ENCODE measurements at places on chromosomes 13 and 19. TPM values are rescaled to one million over a fixed set of nuclear protein-coding genes. Genes with fewer than 3 reads are reported as not detected.

NLRP4 gene
- total RNA-seq = not detected

KLK6 gene
- not detected for total RNA-seq

KLK15 gene
- total RNA-seq = not detected

IFI30 gene
- 54.1 TPM for total RNA-seq

CACNG7 gene
- total RNA-seq = not detected

SMIM44 gene
- total RNA-seq = not detected

ARL11 gene
- 2.3 TPM for total RNA-seq

TMEM145 gene
- total RNA-seq = not detected

ZNF570 gene
- 6.1 TPM for total RNA-seq

DNA sequence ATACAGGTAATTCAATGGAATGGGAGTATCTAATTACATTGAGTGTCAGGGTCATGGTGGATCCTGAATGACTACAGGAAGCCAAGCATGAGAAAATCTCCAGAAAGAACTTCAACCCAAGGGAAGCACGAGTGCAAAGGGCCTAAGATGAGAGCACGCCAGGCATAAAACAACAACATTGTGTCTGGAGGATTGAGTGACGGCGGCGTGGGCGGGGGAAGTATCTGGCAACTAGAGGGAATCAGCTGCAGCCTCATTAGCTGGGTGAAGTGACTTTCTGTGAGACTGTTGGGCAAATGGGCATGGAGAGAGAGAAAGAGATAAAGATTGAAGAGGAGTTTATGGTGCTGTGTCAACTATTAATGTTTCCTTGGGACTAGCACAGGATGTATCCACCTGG is 194.3 kb downstream of the GPC6 start:
- no peak for DNase-seq

DNA sequence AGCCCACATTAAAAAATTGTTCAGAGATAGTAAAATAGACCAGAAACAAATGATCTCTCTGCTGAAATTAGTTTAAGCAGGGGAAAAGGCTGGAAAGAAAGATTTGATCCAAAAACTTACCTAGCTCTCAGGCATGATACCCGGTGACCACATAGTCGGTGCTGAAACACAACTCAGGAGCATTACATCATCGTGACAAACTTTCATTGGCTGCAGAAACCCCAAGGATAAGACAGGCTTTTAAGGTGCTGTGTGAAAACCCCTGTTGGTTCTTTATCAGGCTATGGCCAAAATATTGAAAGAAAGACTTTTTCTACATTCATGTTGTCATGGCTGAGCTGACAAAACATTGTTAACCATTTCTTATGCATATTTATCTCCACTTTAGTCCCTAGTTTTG is 171.7 kb upstream of the KLF12 start:
- no peak for DNase-seq

DNA sequence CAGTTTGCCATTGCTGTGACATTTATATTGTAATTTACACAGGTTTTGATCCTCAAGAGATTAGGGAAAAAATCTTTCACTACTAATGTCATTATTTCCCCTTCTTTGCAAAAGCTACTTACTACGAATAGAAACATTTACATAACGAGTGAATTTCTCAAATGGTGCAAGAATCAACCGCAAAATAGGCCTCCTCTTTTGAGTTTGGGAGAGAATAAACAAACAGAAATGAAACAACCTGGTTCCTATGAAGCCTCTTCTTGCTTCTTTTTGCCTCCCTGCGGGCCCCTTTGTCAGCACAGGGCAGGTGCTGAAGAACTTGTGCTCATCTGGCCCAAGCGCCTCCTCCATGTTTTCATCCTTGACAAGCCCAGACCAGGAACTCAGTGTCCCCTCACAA is 10.1 kb upstream of the GJA3 start:
- DNase-seq = no peak

DNA sequence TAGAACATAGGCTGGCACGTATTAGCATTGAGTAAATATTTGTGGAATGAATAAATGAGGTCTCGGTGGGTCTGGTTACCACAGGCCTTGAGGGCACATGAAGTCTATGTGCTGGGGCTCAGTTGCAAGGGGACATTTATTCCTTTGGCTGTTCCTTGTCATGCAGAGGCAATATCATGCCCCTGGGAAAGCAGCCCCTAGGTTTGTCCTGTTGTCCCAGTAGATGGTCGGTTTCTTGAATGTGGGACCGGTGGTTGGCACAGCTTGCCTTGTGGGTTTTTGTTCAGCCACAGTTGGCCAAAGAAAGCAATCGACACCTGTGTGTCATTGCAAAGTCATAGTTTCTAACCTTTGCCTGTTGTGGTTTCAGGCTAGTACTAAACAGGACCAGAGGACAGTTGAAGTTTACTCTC is 24.7 kb upstream of the GPR183 start:
- DNase-seq = no peak

DNA sequence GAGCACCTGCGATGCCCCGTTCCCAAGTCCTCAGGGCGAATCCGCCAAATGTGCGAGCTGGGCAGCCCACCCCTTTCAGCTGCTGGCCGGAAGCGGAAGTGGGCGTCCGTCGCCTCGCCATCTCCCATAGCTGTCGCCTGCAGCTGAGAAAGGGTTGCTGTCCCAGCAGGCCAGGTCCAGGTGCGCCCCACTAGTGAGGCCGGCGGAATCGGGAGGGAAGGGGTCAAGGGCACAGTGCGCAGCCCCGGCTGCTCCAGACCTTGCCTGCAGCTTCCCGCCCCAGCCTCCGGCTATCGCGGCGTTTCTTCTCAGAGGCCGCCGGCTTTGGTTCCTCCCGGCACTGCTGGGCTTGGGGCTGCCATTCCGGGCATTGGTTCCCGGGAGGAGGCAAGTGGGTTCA is at the start of gene ZNF177:
Gene ZNF177 (plus strand): TSS at position 109 of the 400 bp plus-strand sequence. CDS start 15,299 bp downstream, outside the sequence.
- DNase-seq = no peak

GRCh38 chr19:31253526-31254179 is 95.6 kb downstream of the TSHZ3 start:
- DNase-seq = no peak

DNA sequence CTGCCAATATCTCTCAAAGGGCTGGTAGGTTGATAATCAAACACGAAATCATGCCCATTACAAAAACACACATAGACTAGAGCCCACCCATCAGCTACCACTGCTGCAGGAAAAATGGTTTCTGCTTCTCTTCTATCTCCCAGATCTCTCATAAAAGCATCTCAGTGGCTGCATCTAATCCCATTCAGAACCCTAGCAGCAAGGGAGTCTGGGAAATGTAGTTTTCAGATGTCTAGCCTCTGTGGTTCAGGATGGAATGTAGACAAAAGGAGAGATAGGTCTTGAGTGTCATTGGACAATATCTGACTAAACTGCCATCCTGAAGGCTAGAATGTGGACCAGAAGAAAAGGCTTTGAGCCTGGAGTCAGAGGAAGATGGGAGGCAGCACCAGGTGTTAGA is 32.1 kb downstream of the RDH8 start:
- DNase-seq = no peak

DNA sequence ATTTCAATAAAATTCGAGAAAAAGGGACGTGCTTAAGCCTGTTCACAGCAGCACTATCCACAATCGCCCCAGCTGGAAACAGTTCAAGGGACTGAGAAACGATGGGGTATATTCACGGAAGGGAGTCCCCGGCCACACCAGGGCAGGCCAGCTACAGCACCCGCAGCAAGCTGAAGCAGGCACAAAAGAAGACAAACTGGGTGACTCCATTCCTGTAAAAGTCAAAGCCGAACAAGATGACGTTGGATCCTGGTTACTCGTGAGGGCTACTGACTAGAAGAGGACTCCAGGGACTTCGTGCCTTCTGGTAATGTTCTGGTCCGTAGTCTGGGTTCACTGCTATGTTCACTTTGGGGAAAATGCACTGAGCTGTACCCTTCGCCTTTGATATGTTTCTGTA is 57.6 kb downstream of the COL4A1 start:
- DNase-seq = no peak

GRCh38 chr13:106599875-106600797 is 32.2 kb upstream of the ARGLU1 start:
- no peak for DNase-seq

DNA sequence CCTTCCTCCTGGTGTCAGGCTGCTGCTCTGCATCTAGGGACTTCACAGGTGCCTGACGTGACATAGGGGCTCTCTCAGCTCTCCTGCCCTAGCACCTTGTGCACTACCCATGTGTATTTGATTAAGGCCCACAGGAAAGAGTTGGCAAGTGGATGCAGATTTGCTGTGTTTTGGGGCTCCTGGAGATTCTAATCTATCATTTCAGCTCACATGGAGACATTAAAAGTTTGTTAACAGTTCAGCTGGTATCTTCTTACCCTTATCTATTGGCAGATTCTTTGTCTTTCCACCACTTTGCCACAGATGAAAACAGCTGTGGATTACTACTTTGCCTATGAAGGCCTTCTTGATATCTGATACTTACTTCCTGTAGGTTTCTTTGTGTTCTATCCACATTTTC is 41.9 kb downstream of the WASF3 start:
- DNase-seq = no peak

DNA sequence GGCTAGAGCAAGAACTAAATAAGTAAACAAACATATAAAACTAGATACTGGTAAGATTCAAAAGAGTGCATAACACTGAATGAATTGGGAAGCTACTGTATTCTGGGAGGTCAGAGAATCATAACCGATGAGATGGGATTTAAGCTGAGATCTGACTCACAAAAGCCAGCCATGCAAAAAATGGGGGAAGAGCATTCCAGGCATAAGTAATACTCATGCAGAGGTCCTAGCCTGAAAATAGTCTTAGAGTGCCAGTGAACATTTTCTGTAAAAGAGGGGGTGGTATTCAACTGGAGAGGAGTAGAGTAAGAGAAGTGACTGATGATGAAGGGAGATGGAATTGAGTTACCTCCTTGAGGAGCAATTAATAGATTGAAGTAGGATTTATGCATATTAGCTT is 872.0 kb upstream of the GPC6 start:
- DNase-seq = no peak

- peak; percentile 68 for DNase-seq
Measured at GRCh38 chr19:48390188-48391099, 907 bp downstream of the KDELR1 start.

DNA sequence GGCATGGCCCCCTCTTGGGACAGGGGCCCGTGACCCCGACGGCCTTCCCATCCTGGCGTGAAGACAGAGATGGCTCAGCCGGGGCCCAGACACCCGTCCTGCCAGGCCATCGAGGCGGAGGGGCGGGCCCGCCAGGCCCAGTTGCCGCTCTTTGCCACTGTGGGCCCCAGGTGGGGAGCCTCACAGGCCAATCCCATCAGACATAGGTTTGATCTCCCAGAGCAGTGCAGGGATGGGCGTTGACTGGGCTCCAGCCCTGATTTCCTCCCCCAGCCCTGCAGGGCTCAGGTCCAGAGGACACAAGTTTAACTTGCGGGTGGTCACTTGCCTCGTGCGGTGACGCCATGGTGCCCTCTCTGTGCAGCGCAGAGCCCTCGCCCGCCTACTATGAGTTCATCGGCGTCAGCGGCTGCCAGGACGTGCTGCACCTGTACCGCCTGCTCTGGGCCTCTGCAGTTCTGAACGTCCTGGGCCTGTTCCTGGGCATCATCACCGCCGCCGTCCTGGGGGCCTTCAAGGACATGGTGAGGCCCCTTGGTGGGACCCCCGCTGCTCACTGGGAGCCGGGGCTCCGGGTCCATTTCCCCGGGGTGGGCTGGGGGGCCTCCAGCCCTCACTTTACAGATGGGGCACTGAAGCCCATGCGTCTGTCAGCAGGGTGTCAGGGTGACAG is 42.4 kb downstream of the TMEM255B start:
- no peak for DNase-seq

GRCh38 chr19:31072451-31072850 is 276.8 kb downstream of the TSHZ3 start:
- no peak for DNase-seq

- no peak for DNase-seq
Measured at GRCh38 chr19:14978161-14978776, 1.4 kb downstream of the SLC1A6 start.

DNA sequence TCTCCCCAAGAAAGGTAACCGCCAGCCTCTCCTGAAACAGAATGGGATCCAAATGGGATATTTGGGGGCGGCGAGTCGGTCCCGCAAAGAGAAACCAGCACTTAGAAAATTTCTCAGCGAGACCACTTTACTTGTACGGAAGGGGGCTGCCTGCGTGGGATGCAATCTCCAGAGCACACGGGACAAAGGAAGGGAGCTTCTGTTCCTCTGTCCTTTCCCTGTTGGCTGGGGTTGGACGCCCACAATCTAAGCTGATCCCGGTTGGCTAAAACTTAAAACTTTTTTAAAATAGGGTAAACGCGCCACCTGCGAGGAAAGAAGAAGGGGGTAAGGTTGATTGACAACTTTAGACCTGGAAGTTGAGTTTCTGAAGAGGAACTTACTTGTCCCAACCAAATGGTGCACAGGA is 826 bp upstream of the BSG start:
- peak; percentile 32 for DNase-seq

GRCh38 chr19:22628401-22628800 is 5.7 kb upstream of the ZNF492 start:
- no peak for DNase-seq

GRCh38 chr13:20754009-20754408 is 19.8 kb downstream of the EEF1AKMT1 start:
- DNase-seq = no peak

GRCh38 chr19:5308451-5309437 is 31.9 kb downstream of the PTPRS start:
- no peak for DNase-seq

DNA sequence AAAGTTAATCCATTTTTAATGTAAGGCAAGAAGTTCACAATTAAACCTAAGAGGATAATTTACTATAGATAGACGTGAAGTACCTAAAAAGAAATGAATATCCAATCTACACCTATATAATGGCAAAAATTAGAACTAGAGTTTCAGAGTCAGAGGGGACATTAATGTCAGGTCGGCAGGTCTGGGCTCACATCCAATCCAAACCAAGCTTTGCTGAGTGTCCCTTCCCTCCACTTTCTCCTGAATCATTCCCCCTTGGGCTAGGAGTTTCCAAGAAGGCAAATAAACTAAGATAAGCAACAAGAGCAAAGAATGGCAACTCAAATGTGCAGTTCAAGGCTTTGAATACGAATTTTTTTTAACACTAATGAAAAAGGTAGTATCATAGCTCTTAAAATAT is 2.9 kb downstream of the FLT3 start:
- DNase-seq = no peak

DNA sequence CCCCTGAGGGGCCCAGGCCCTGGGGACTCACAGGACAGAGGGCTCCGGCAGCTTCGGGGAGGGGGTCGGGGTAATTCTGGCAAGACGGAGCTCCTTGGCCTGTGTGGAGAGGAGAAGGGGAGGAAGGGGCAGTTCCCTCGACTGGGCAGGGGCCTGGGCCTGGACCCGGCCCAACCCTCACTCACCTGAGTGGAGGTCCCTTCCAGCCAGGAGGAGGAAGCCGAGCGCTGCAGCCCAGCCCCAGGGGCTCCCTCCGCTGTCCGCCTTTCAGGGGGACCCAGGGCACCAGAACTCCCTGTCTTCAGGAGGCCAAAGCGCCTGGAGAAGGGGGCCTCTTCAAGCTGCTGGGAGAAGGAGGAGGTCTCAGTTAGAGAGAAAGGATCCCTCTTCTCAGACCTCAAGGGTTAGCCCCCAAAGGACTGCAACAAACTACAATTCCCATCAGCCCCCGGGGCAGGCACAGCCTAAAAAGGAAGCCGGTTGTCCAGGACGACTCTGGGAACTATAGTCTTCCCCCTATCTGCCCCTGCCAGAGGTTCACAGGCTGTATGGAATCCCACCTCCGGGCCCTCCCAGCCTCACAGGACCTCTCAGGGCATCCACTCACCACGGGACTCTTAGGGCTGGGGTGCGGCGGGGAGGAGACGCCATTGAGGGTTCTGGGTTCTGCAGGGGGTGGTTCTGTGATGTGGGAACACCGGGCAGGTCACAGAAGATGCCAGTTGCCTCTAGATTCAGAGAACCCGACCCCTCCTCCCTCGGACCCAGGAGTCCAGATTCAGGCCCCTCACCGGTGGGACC is 19.8 kb downstream of the EPS8L1 start:
- no peak for DNase-seq

Measured in activated CD4-positive, alpha-beta T cell treated with anti-CD3 and anti-CD28 coated beads, Interleukin-2, amount 10 ng/mL, durations not matched to agents 7 days and 5 days (primary cell).